H54 (cell line): ENCODE measurements at places on chromosomes 5 and 9.

DNA sequence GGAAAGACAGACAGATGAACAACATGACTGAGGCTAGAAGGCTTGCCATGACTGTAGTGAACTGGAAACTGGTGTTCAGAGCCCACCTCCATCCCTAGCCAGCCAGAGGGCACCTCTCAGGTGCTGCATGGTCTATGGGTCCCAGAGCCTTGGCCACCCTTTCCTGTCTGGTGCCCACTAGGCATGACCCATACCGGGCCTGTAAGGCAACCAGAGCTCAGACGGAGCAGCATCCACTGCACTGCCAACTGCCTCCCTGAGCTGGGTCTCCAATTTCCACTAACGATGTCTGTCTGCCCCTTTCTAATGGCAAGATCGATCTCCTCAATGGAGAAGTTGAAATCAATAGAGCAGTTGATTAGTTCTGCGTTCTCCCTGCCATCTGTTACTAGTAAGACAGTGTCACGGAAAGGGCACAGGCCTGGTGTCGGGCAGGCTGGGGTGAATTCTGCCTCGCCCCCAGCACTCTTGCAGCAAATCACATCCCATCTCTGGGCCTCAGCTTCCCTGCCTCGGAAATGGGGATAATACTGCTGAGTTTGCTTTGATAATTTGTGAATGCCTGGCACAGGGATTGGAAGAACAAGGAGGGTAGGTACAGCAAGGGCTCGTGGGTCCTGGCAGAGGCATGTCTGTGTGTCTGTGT is 172.3 kb upstream of the MVB12B start:
- DNase-seq: no peak

- DNase-seq: no peak
These were observed 51.2 kb downstream of the INVS start for GRCh38 chr9:100150214-100150613.

DNA sequence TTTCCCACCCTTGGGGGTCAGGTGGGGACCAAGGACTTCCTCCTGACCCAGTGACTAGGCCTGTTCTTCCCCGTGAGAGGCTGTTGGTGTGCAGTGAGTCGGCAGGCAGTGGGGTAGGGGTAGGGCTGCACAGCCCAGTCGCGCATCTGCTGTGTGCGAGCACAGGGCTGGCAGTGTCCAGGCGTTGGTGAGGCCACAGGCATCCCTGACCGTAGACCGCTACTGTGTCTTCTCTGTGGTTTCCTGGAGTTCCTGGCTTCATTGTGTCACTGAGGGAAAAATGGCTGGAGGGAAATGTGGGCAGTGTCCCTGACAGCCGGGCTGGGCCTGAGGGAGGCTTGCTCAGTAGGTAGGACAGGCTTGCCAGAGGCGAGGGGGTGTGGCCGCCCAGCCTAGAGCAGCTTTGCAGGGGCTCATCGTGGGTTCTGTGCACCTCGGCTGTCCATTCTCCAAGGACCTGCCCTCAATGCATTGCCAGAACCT is 95.4 kb downstream of the CACNA1B start:
- DNase-seq: no peak

- DNase-seq: no peak
These were observed 135.8 kb downstream of the TRIM36 start for GRCh38 chr5:115033861-115034260.

GRCh38 chr5:128674837-128675446 is 136.9 kb upstream of the FBN2 start:
- DNase-seq: peak; percentile 8

DNA sequence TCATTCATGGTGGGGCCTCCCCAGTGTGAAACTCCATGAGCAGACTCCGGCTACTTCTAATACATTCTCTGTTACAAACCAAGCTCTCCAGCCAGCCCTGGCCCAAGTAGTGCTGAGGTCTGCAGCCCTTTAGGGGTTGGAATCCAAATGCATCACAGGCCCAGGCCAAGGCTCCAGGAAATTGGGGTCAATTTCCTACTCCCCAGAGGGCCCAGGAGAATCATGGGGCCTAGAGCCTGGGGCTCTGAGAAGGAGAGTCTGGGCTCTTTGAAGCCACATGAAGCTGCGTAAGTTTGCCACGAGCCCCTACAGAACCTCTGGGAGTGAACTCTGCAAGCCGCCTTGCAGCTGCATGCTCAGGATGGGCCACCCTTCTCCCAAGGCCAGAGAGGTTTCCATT is 206.4 kb downstream of the PAPPA start:
- no peak for DNase-seq

DNA sequence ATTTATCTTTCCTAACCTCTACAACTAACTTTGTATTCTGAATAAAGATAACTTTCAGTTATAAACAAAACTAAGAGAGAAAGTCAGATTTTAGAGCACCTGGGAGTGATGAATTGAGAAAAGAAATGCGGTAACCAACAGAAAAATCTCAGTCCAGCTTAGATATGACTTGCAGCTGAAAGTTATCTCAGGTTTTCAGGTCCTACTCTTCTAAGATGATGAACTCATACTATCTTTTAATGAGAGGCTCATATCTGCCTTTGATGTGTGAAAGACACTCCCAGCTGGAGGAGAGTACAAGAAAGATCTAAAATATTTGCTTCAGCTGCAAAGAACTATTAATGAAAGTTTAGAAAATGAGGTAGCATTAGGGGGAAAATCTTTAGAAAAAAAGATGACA is 190.5 kb downstream of the DENND1A start:
- DNase-seq: no peak

DNA sequence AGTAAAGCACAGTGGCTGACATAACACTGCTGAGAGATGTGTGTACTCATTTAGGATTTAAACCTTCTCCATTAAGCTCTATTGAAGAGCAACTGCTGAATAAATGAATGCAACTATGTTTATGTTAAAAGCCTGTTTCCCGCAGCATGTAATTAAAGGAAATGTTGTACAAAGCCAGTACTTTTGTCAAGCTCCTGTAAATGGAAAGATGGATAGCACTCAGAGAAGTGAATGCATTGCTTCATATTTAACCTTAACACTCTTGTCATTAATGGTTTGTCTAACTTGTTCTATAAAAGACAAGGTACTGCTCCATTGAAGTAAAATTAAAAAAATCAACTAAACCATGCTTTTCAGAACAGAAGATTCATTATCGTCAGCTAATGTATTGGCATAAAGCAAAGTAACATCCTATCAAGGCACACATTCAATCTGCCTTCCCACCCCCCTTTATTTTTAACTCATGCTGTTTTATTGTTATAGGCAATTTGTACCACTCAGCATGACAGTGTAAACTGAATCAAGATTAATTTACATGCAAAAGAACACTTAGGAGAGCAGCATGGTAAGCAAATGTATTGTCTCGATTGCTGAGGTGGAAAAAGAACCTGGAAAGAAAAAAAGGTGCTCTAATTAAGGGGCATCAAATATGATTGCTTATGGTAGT is 240.9 kb upstream of the TBCA start:
- DNase-seq: no peak

GRCh38 chr9:4262735-4263141 is 37.1 kb downstream of the GLIS3 start:
- DNase-seq: peak; percentile 40

GRCh38 chr9:78572266-78572665 is 275.3 kb downstream of the PSAT1 start:
- no peak for DNase-seq

GRCh38 chr9:6024035-6024554 is 8.7 kb upstream of the RANBP6 start:
- no peak for DNase-seq

DNA sequence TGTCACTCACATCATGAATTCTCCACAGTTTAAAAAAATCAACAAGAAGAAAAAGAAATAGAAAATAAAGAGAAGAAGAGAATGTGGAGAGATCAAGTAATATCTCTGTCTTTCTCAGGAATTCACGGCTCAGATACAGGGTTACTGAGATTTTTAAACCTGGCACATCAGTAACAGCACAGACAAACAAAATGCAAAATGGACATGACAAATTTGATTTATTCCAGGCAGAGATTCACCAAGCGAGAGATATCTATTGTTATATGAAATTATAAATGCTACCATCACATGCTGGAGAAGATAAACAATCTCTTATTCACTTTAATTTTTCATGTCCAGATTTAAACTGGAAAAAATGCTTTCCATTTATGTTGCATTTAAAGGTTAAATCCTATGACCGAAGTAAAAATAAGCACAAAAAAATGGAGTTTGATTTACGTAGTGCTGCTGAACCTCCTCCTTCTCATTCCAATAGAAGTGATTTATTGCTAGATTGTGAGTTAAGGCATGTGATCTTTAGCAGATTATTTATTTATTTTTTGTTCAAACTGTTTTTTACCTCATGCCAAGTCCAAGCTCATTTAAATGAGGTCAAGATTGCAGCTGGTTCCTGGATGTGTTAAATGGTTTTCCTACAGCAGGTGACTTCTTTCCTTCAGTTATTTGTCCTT is 926.4 kb downstream of the MAT2B start:
- DNase-seq: no peak

- DNase-seq: no peak
These were observed 39.6 kb upstream of the CEP78 start for GRCh38 chr9:78196258-78196657.

DNA sequence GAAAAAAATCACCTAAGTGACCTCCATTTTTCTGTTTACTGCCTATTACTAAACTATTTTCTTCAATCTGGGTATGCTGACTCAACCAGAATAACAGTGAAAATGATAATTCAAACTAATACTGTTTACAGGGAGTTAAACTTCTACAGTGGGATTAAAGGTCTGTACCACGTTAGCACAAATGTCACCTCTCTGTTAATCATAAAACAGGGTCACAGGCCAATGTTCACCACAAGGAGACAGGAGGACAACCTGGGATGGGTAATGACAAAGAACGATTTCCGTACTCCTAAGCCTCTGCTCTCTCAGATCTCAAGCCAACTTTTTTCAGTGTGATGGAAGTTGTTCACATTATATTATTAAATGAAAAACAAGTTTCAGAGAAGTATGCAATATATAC is 2.3 kb downstream of the ALDOB start:
- DNase-seq: no peak

DNA sequence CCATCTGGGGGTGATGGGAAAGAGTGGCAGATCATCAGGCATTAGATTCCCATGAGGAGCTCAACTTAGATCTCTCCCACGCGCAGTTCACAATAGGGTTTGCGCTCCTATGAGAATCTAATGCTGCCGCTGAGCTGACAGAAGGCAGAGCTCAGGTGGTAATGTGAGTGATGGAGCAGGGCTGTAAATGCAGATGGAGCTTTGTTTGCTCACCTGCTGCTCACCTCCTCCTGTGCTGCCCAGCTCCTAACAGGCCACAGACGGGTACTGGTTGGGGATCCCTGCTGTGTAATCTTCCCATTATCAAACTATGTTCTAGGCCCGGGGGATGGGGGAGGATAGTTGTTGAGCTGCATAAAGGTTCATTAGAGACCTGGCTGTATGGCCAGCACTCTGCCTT is 58.4 kb downstream of the UGCG start:
- DNase-seq: no peak

GRCh38 chr5:54807421-54807820 is 178.0 kb downstream of the ESM1 start:
- peak; percentile 42 for DNase-seq

DNA sequence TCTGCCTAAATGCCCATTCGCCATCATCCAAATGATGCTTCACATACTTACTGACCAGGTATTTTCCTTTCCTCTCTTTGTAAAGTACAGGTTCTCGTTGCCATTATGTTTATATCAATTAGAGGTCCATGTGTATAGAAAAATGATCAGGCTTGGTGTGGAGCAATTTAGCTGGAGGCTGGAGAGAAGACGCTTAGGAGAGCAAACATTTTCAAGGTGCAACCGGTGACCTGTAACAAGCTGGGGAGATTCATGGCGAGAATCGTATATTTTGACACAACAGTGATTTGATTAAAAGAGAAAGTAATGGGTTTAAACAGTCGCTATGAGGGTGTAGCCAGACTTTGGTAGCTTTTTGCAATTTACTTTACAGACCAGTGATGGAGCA is 170.9 kb upstream of the TBCA start:
- no peak for DNase-seq

GRCh38 chr5:170497311-170498038 is 6.3 kb upstream of the KCNIP1 start:
- no peak for DNase-seq

DNA sequence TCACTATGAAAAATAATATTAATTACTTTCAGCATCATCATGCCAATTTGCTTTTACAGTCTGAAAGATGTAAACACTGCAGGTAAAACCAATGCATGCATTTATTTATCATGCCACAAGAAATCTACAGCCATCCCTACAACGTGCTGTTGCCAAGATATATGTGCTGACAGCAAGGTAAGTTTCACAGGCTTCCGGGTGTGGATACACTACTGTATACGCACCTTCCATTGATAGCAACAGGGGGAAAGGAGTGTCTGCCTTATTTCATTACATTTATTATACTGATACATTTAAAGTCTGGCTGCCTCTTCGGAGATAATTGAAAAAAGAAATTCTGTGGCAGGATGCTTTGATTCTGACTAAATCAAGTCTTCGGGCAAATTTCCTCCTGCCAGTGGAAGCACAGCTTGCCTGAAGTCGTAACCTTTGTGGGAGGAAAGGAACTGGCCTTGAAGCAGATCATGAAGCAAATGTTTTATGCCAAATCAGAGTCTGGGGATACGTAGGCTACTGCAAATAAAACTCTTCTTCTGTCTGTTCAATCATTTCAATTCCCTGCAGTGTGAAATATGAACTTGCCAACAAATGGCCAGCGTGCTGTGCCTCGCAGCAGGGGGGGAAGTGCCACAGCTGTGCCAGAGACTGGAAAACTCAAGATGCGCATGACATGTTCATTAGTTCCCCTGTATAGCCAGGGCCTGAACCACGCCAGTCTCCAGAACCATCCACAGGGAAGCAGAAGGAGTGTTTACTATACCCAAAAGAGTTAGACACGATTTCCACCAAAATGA is 268.1 kb downstream of the EFNA5 start:
- no peak for DNase-seq

GRCh38 chr9:101486693-101487442 is 46.8 kb upstream of the RNF20 start:
- DNase-seq: no peak

DNA sequence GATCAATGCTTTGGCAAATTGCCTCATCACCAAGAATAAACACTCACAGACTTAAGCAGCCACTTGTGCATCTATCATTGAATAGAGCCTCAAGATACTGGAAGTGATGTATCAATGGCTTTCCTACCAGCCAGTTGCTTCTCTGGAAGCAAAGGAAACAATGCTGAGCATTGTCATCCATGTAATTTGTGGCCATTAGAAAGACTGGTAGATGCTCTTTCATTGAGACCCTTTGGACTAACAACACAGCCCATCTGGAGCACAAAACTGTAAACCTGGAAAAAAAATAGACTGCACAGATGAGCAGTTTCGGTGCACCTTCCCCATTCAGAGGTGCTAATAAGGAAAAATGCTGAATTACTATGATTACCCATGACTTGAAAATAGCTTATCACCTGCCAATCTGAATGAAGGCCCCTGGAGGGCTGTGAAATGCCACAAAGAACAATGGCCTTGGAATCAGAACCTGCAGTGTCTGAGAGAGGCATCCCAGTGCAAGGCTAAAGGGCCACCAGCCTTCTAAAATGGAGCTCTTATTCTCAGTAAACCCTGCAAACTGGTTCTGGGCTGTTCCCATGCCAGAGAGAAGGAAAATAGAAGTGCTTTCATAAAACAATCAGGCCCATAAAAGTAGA is 127.5 kb downstream of the RFK start:
- no peak for DNase-seq

GRCh38 chr9:131707733-131708157 is 32.1 kb downstream of the RAPGEF1 start:
- no peak for DNase-seq

GRCh38 chr9:92019658-92020057 is 69.6 kb upstream of the ROR2 start:
- no peak for DNase-seq

GRCh38 chr5:53355316-53355715 is 125.1 kb upstream of the FST start:
- no peak for DNase-seq
